ENCODE measurements at places on chromosomes 13 and 19.

GRCh38 chr13:41645331-41645730 is 188.0 kb downstream of the RGCC start:
- DNase-seq: no peak

DNA sequence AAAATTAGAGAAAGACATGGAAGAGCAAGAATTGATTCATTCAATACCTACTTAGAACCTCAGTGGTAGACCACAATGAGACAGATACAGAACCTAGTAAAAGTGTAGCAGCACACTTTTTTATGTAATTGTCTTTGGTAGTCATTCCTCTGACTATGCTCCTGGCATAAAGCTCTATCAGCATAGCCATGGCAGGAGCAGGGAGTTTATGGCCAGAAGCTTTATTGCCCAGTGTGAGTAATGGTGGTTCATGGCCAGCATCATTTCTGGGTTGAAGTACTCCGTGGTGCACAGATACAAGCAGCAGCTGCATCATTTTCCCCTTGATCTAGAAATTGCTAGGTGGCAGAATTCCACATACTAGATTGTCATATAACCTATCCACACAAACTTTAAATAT is 352.6 kb downstream of the TBC1D4 start:
- DNase-seq: no peak

GRCh38 chr13:60976367-60976766 is 439.3 kb downstream of the PCDH20 start:
- no peak for DNase-seq

DNA sequence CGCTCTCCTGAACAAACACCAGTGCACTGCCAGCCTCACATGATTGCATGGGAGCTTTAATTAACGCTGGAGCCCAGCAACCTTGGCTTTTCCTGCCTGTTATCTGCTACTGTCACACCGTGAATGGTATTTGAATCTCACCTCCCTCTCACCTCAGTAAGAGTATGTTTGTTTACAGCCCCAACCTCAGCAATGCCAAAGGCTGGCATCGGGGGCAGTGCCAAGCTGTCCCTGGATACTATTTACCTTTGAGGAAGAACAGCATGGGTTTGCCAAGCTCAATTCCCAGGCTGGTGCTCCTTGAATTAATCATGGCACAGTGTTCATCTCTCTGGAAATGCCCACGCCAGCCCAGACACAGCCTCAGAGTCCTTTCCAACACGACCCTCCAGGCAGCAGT is 57.2 kb upstream of the SERPINE3 start:
- DNase-seq: no peak

- DNase-seq: no peak
These were observed 6.1 kb downstream of the KLK7 start for GRCh38 chr19:50977626-50978025.

- DNase-seq: no peak
These were observed 102.1 kb upstream of the FNDC3A start for GRCh38 chr13:48873587-48873986.

- no peak for DNase-seq
These were observed 6.9 kb downstream of the MBNL2 start for GRCh38 chr13:97228850-97229521.

- no peak for DNase-seq
These were observed 22.6 kb downstream of the CYP2F1 start for GRCh38 chr19:41136636-41137455.

DNA sequence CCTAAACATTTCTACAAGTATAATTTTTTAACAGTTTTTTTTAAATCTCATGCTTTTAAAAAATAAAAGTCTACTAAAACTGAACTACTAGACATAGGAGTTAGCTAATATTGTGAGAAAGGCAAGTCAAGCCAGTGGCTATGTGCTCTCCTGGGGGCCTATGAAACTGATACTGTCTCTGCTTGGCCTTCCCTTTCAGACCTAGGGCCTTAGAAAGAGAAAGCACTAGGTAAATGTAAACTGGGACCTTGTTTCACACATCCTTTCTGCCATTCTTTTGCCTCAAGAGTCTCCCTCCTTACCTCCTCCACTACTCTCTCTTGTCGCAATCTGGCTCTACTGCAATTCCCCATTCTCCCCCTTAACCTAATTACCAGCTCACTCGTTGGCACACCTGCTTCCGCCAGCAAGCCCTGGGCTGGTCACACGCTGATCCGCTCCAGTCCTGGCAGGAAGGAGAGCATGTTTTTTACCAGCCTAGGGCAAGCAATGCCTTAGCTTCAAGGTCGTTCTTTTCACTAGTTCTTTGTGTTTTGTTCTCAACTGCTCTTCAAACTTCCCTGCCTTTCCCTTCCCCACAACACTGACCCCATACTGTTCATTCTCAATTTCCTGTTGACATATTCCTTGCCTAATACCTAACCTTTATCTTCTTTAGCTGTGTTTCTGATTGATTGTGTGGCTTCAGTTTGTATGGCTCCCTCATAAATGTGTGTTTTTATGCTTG is 23.1 kb downstream of the TBC1D4 start:
- DNase-seq: no peak

DNA sequence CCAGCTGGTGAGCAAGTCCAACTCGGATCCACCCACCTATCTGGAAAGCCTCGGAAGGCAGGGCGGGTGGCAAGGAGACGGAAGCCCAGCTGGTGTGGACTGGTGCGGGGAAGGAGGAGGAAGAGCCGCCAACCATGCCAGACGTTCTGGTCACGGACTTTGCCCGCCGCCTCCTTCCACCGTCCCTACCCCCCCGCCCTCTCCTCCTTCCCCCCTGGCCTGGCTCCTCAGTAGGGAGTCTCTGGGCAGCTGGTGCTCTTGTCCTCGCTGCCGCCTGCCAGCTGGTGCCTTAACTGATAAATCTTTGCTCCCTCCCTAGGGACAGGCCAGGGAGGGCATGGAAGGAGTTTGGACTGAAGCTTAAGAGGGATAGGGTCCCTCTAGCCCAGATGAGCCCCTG is 4.8 kb downstream of the SYNGR4 start:
- no peak for DNase-seq

DNA sequence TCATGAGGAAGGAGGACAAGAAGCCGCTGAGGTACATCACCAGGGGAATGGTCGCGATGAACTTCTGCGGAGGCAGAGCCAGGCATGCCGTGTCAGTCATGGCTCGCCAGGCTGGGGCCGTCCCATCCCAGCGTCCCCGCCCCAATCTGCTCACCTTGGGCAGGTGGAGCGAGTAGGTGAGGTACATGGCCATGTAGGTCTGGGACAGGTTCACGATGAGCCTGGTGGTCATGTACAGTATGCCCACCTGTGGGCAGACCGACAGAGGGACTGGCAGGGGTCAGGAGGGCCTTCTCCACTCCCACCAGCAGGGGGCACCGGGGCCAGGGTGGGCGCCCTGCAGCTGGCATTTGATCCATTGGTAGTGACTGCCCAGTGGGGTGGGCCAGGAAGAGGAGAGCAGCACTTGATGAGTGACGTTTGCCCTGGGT is 8.3 kb downstream of the TEKTIP1 start:
- no peak for DNase-seq

GRCh38 chr13:49791711-49792549 is 552 bp downstream of the KPNA3 start:
- DNase-seq: no peak

DNA sequence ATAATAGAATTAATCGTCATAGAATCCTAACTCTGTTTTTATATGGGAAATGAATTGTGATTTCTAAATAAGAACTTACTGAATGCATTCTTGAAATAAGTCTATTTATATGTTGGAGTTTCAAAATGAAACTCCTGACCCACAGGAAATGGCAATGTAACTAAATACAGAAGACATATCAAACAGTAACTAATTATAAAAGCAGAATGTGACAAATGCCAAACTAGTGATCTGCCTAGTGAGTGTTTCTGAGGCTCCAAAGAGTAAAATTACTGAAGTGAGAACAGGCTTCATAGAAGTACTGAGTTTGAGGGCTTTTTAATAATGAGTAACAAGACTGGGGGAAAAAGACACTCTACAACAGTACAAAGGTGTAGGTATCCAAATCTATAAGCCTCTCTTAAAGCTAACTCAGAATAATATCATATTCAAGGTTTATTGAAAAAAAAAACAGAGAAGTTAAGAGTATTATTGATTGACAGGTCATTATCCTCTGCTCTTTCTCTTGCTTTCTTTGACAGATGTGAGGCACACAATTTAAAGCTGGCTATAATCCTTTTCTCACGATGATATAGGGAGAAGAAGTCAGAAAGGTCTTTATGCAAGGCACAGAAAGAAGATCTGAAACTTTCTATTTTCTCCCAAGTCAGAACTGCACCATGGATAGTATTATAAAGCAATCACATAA is 17.4 kb upstream of the ATXN8OS start:
- DNase-seq: no peak

DNA sequence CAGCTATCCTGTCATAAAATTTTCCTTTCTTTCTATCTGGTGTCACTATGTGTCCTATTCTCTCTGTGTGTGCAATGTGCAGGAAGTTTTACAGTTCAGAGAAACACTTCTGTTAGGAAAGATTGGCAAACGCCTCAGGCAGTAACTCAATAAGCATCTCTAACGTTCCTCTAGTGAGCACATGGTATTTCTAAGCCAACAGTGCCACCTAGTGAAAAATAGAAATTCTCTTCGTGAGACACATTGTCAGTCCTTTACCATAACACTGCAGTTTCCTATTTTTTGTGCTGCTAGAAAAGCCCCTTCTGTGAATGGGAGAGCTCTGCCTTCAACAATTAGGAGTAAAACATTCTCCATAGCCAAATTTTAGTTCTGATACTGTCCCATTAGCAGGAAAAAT is 50.7 kb downstream of the ZNF723 start:
- no peak for DNase-seq

DNA sequence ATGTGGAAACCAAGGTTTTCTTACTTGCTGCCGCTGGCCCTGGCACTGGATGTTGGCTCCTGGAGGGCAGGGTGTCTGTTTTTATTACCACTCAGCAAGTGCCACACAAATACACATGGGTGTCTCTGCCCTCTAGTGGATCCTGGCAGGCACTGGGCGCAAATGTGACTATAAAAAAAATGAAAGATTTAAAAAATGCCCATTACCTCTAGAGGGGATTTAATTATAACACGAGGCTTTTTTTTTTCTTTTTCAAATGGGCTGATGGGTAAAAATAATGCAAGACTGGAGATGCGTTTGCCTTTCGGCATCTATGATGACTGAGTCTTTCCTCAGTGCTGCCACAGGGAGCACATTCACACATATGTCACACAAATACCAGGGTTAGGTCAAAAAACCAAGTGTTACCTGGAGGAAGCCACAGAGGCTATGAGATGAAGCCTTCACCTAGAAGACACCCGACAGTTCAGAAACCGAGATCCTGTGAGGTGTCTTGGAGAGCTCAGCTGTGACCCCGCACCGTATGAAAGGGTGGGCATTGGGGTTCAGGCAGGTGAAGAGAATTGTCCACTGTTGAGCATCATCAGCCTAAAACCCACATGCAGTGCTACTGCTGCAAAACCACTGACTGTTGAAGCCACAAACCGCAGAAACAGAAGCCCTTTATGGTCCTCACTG is 25.7 kb downstream of the CHAMP1 start:
- no peak for DNase-seq

- no peak for DNase-seq
These were observed 16.4 kb downstream of the ZNF574 start for GRCh38 chr19:42092350-42092749.

- DNase-seq: no peak
These were observed 20.3 kb downstream of the FBN3 start for GRCh38 chr19:8129061-8129618.

DNA sequence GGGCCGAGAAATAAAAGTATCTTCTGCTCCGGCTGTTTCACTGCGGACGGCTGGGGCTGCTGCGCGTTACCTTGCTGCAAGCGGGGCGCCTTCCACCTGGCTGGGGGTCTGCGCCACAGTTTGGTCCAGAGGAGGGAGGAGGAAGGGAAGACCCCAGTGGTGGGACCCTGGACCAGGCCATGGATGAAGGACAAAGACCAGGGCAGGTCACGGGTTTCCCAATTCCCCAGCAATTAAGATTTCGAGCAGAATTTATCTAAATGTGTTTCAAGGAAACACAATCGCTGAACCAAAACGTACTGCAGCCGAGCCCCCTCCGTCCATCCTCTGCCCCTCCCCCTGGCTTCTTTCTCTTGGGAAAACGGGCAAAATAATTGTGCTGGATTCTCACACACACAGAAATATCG is 2.9 kb downstream of the SOX1 start:
- no peak for DNase-seq

DNA sequence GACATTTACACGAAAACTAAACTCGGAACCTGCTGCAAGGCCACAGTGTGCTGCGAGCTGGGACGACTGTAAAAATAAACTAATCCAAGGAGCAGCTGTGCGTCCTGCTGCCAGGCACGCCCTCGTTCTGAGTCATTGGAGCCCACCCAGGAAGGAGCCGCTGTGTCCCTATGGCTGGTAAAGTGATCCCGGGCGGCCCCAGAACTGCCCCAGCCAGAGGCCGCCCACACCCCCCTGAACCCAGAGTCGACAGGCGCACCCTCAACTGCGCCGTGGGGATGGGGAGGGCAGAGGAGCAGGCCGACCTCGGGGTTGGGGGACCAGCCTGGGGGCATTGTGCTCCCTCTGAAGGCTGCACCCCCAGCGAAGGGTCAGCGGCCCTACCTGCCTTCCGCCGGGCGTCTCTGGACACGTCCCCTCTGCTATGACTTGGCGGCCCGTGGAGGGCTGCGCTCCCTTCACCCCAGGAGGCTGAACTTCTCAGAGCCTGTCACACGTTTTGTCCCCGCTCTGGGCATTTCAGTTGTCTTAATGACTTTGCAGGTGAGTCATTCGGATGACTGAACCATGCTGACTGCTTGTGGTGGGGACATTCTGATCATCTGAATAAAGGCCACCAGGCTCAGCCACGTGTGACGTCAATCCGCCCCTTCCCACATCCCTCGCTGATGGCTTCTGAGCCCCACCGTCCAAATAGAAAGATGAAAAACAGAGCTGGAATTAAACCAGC is 42.7 kb downstream of the ADPRHL1 start:
- no peak for DNase-seq

DNA sequence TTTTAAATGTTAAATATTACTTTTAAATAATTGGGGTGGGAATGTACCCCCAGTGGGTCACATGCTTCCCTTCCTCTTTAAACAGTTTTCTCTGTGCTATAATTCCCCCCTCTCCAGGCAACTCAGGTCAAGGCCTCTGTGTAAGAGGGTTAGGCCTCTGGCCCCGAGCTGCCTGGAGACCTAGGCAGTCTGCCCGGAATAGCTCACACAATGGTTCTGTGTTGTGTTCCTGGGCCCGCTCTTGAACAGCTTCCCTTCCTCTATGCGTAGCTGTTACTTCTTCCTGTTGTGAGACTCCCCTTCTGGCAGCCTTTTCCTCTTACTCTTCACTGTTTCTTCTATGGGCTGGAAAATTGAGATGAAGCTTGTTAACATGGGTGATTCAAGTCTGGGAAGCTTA is 14.8 kb upstream of the ZNF492 start:
- DNase-seq: no peak

- no peak for DNase-seq
These were observed 620.9 kb upstream of the KLF12 start for GRCh38 chr13:74755065-74755464.

DNA sequence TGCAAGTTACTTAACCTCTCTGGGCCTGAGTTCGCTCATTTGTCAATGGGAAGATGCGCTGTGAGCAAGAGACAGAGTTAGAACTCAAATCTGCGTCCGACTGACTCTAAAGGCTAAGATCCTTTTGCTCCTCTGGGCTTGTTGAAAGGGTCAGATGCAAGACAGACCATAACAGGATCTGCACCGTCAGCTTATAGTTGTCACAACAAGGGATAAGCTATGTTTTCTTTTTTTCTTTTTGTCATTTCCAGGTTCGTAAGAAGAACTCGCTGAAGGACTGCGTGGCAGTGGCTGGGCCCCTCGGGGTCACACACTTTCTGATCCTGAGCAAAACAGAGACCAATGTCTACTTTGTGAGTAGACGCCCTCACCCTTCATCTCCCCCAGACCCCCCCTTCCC is 1.1 kb downstream of the PPAN start:
- DNase-seq: no peak
